ENCODE measurements at places on chromosomes 3 and 15.

DNA sequence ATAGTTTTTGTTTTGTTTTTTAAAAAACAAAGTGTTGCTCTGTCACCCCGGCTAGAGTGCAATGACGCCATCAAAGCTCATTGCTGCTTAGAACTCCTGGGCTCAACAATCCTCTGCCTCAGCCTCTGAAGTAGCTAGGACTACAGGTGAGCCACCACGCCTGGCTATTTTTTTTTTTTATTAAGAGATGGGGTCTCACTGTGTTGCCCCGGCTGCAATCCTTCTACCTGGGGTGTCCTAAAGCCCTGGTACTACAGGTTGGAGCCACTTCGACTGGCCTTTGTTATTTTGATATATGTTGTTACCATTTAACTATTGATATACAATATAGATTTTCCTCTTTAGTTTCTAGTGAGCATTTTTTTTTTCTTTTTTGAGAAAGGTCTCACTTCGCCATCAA is 2.6 kb downstream of the NGLY1 start:
- DNase-seq = no peak

- no peak for DNase-seq
Measured at GRCh38 chr3:110677506-110677905, 394.1 kb upstream of the NECTIN3 start.

DNA sequence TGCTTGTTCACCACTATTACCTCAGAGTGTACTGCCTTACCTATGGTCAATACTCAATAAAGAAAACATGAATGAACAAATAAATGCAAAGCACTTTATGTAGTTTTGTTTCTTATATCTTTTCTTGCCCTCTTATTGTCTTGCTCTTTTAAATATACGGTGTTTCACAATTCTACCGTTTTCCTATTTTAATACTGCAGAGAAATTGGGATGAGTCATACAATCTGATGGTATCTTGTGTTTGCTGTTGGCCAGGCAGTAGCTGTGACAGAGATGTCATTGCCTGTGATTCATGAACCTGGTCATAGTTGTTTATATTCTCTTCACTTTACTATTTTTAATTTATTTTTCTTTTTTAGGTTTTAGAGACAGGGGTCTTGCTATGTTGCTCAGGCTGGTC is 48.3 kb downstream of the SERP1 start:
- DNase-seq = no peak

DNA sequence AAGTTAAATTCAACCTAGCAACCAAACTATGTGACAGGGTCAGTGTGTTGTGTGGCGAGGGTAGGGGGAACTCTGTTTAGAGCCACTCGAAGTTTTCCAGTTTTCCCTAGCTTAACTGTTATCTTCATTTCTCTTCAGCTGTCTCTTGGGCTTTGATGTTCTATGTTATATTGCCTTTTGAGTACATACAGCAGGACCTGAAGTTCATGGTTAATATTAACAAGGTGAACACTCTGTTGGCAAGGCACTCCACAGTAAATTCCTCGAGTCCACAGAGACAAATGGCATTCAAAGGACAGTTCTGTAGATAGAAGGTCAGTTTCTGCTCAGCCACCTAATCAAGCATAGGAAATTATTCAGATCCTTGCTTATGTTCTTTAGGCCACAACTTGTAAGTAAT is 147.9 kb upstream of the DPH6 start:
- DNase-seq = no peak

GRCh38 chr15:66922608-66923007 is 142.8 kb upstream of the SMAD3 start:
- no peak for DNase-seq

- DNase-seq = no peak
Measured at GRCh38 chr3:56919797-56920195, 118.0 kb upstream of the ARHGEF3 start.

DNA sequence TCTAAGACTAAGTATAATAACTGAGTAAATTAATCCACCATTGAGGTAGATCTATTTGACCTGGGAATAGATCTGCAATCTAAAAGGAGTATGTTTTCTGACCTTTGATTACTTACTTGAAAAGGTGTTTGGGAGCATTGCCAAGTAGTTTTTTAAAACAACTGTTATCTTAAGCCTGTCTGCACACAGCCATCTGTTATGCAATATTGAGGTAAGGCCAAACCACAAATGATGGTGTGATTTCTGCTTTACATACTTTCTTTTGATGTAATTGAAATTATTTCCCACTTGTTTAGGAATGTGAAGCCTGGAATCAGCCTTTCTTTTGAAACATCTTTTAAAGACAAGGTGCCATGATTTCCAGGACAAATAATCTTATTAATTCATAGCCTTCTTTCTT is 274.0 kb downstream of the BBX start:
- no peak for DNase-seq

DNA sequence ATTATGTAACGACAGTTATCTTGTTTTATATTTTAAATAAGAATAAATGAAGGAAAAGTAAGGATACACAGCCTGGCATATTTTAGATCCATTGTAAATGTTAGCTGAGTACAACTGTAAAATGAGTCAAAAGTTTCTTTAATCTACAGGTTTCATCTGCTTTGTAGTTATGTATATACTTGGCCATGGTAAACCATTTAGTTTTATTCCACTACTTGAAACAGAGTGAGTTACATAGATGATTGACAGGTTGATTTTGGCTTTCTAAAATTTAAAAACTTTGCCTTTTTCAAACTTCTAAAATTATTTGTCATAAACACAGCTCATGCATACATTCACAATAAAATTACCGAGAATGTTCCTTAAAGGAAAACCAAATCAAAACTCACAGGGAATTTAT is 371.2 kb downstream of the ROBO1 start:
- DNase-seq = no peak

- no peak for DNase-seq
Measured at GRCh38 chr15:51667478-51667877, 13.8 kb upstream of the SCG3 start.

GRCh38 chr15:57150066-57150865 is 226.0 kb upstream of the CGNL1 start:
- DNase-seq = no peak

DNA sequence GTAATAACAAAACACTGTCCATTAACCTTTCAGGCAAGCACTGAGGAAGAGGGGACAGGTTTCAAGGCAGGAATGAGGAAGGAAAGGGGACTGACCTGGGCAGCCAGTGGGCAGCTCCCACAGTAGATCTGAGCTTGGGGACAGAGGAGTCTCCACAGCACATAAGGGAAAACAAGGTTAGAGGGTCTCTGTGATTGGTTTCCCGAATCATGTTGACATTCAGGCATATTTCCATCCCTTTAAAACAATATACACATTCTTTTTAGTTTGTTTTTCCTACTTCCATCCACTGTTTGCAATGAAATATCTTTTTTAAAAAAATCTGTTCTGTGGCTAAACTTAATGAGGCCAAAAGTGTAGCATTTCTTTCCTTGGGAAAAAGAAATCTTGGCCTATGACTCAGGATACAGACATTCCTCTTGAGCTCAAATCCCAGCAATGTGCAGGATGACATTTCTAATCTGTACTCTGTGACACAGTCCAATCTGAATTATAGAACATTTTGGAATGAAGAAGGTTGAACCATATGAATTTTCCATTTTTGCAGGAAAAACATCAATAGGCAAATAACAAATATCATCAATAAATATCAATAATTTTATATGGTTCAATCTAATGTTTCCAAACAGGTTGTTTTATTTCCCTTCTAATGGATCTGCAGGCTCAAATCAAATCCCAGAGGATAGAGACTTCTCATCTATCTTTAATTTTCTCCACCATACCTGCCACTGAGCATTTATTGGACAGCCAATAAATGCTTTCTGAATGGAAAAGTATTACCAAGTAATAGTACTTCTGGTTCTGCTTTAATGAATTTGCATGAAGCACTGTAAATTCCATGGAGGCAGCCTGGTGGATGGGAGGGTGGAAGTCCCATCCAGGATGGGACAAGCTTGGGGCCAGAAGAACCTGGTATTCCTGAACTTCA is 54.1 kb downstream of the ITGB5 start:
- no peak for DNase-seq

DNA sequence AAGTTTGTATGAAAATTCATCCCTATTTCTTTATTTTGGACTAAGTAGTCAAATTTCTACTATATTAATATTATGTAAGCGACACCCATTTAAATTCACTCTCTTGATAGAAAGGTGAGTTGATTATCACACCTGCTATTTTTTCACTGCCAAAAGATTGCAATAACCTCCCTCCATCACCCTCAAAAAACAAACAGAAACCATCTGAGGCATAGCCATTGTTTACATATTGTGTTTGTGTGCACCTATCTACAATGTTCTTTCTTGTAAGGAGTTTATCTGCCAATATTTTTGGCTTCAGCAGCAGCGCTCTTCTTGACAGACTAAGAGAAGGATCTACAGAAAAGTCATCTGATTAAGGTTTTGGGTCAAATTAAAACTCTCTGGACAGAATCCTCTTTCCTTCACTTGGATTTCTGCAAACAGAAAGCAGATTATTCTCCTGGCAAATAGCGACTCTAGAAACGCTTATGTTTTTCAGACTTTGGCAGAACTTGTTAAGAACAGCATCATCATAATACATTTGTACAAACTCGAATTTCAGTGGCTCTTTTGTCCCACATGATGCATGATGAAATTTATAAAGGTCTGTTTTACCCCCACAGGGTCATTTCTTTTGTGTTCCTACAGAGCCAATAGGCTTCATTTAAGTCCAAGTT is 48.6 kb downstream of the KCNMB2 start:
- peak; percentile 5 for DNase-seq

DNA sequence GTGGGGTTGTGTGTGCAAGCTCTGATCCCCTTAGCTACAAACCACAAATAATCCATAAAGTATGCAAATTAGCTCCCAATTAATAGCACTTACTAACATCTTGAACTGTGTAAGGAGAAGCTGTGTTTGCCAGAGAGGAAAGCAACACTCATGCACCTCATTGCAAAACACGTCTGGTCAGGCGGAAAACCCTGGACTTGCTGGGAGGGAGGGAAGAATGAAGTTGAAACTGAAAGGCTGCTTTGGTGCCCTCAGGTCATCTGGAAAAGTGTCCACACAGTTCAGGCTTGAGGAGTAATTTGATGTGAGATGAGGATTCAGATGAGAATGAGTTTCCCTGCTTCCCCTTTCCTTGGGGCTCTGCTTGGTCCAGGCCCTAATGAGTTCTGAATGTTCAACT is 185.5 kb upstream of the ANKRD28 start:
- no peak for DNase-seq

- peak; percentile 86 for DNase-seq
Measured at GRCh38 chr3:168096210-168096652, 507 bp upstream of the GOLIM4 start.

GRCh38 chr15:78055919-78056713 is 21.4 kb downstream of the TBC1D2B start:
- no peak for DNase-seq

DNA sequence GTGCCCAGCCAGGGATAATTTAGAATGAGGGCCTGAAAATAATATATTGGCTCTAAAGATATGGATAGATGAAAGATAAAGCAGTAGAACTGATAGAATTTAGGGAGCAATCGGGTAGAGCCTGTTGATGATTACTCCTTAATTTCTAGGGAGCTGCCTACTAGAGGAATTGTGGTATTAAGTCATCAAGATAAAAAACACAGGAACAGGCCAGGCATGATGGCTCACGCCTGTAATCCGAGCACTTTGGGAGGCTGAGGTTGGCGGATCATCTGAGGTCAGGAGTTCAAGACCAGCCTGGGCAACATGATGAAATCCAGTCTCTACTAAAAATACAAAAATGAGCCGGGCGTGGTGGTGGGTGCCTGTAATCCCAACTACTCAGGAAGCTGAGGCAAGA is 130.4 kb downstream of the PCCB start:
- no peak for DNase-seq

GRCh38 chr15:55829826-55830225 is 86.9 kb upstream of the PRTG start:
- DNase-seq = peak; percentile 71

GRCh38 chr15:78265752-78266224 is 1.4 kb downstream of the DNAJA4 start:
- no peak for DNase-seq
